ENCODE measurements at places on chromosomes 6 and 20.

GRCh38 chr6:89160331-89161092, 14.7 kb downstream of the PM20D2 start:
- no peak for DNase-seq

GRCh38 chr6:150906641-150907326, 41.3 kb downstream of the MTHFD1L start:
- no peak for DNase-seq

DNA sequence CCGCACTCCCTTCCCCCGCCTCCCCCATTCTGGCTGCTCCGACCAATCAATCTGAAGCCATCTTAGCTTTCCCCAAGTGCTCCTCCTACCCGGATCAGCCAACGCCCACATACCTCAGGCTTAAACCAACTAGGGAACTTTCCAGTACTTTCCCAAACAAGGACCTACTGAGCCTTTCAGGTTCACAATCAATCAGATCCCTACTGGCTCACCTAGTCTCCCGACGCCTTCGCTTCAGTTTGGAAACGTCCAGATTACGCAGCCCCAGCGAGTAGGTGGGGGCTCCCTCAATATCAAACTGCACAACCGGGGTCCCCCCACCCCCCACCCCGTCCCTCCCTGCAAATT, 432 bp downstream of the HSPA1L start:
- peak; percentile 67 for DNase-seq

DNA sequence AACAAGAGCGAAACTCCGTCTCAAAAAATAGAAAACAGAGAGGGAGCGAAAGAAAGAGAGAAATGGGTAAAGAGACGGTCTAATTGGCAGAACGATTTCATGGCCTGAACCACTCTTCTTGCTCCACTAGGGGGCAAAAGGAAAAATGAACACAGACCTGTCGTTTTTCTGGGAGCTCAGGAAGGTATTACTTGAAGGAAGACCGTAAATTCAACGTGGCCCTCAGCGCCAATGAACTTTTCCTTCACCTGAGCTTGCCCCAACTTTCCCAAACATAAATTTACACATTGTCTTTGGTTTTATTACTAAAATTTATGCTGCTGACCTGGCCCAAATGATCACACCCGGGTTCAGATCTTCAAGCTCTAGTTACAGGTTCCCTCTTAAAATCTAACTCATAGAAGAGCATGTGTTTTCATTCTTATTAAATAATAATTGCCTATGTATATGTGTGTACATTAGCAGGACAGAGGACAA, 67.3 kb downstream of the ATP9A start:
- DNase-seq = no peak

- DNase-seq = no peak
Observed at GRCh38 chr20:13554706-13555105, 84.0 kb downstream of the TASP1 start.

GRCh38 chr20:22100686-22101085, 395.2 kb downstream of the PAX1 start:
- no peak for DNase-seq

- no peak for DNase-seq
Observed at GRCh38 chr6:10559522-10560152, 38.5 kb downstream of the GCNT2 start.
